ENCODE measurements at places on chromosomes 7 and 10.

DNA sequence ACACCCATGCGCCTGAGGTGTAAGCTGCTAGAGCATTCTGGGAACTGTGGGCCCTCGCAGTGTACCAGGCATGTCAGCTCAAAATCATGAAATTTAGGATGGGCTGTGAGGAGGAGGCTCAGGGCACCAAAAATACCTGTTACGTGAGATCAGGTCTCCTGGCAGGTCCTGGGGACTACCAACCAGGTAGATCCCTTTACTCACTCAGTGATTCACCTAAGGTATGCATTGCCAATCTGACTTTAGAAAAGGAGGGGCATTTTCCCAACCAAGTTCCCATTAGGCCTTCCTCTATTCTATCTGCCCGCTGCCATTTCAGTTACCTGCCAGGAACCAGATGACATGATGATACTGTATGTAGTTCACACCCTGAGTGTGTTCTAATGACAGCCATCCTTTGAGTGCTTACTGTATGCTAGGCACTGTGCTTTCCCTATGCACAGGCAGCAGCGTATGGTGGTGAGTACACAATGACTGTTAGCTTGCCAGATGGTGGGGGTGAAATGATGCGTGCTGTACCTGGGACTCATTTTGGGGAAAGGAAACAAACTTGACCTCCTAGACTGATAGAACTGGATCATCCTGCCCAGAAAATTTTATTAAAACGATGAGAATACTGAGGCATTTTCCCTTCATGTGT is 62.0 kb downstream of the CFAP58 start:
- no peak for DNase-seq

- no peak for DNase-seq
Measured at GRCh38 chr7:115066634-115067033, 144.7 kb downstream of the MDFIC start.

- no peak for DNase-seq
Measured at GRCh38 chr10:119677904-119678755, 26.9 kb downstream of the BAG3 start.

DNA sequence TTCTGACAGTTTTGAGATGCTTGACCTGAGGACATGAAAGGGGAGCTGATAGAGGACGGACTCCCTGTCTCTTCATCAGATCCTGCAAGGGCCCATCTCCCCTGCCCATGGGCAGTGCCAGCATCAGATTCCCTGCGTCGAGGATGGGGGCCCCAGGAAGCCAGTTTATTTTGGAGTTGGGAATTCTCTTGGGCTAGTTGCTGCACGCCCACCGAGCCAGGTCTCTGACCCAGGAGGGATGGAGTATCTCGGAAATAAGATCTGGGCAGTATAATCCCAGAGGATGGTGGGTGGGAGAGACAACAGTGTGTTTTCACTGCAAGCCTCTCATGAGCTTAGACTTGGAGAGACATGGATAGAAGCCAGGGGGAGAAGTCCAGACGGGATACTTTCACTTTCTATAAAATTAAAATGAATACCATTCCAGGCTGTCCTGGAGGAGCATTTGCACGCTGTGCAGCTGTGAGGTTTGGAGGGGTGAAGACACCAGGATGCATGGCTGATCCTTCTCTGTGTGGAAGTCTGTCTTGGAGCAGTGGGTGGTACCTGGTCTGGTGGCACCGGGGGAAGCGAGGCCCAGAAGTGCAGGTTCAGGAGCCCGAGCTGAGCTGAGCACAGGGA is 25.8 kb downstream of the DOCK1 start:
- DNase-seq = no peak

DNA sequence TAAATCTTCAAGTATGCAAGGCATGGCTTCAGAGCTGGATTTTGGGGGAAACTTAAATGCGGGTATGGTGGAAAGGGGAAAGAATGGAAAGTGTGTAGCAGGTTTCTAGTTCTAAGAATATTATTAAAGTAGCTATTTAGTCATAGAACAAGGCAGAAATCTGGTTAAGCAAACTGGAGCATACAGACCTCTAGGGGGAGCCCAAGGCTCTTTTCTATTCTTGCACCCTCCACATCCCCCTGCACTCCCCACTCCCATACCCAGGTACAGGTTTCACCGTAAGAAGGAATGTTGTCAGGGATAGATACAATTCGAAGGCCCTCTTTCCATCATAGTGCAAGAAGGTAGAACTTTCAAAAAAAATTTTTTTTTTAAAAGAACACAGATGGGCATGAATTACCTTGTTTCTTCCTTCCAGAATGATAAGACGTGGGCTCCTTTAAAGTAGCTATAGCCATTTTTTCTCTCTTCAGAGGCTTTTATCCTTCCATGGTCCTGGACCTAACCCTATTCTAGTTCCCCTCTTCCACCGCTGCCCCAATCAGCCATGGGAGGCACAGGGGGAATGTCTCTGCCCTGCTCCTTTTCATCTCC is 41.5 kb upstream of the SMIM30 start:
- peak; percentile 42 for DNase-seq

DNA sequence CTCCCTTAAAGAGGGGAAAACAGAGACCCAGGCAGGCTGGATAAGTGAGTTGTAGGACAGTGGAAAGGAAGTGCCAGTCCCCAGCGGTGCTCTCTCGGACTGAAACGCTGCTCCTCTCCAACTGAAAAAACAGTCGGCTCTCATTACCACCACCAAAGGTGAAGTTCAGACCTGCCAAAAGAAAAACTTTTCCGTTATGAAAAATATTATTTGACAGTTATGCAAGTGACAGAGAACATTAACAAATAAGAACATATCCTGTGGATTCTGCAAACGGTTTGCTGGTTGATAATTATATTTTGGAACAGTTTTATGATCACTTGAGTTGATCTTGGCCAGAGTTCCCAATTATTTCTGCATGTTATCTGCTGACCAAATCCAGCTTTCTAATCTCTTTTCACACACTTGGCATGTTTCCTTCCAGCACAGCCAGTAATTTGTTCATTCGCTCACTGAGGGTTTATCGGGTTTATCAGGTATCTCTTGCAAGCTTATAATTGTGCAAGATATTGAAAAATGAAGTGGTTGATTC is 82.6 kb downstream of the PTPRE start:
- DNase-seq = no peak

GRCh38 chr7:24722386-24723177 is 34.7 kb downstream of the GSDME start:
- no peak for DNase-seq

DNA sequence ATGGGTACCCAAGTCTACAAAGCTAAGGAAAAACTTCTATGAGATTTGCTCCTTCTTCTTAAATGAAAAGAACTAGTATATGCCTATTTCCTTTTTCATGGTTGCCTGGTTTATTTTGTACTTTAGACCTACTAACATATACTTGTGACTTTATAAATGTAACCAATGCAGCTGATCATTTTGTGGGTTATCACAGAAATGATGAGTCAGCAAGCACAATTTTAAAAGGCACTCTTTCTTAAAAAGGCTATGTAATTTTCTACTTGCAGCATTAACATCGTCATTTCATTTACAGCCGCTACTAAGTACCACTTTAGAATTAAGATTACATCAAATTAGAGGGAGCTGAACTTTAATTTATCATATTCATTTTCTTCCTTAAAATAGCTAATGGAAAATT is 13.6 kb downstream of the NEBL start:
- DNase-seq = no peak

- DNase-seq = peak; percentile 91
Measured at GRCh38 chr7:122887198-122887597, 938 bp upstream of the CADPS2 start.

- no peak for DNase-seq
Measured at GRCh38 chr7:108375668-108376067, 80.6 kb downstream of the NRCAM start.

DNA sequence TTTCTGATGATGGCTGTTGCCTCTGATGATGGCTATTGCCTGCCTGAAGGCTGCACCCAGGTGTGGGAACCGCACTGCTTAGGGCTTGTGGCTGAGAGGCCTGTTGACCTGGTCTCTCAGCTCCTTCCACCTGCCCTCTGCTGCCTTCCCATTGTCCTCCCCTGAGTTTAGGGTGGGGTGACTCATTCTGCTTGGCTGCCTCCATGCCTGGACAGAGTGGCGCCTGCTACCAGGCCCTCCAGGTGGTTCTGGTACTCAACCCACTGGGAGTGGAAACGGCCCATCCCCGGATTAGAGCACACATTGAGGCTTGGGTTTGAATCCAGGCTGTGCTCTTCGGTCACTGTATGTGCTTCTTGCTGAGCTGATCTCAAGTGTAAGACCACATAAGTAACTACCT is 120.6 kb downstream of the SEM1 start:
- no peak for DNase-seq
